ENCODE measurements at places on chromosomes 7 and 10.

DNA sequence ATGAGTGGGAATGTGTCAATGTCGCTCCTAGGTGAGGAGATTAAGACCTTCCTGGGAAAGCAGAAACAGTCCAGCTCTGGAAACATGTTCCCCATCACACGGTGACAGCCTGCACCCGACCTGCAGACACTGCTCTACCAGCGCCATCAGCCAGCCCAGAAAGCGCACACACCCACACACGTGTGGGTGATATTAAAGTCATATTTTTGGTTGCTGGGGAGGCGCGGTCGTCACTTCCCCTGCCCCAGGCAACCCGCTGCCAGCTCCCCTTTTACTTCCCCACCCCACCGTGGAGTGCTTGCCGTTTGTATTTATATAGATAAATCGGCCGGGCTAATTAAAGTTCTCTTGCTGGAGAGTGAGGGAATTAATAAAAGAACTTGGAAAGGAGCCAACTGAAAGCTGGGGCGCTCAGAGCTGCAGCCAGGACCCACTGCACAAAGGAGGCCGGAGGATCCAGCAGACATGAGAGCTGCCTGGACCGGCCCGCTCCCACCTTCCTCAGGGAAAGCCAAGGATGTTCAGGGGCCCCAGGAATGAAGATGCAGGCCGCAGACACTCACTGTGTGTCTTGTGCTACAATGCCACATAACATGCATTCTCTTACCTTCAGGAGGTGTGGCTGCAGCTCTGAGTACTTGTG is 145.2 kb upstream of the UNC5B start:
- no peaks in the 10 kb centered on the region for H3K27me3 ChIP-seq
- no peak for DNase-seq
- no peaks in the 10 kb centered on the region for H3K36me3 ChIP-seq
- H3K4me1 ChIP-seq, result no peaks in the 10 kb centered on the region
- no peak overlapping the region for H3K4me3 ChIP-seq

DNA sequence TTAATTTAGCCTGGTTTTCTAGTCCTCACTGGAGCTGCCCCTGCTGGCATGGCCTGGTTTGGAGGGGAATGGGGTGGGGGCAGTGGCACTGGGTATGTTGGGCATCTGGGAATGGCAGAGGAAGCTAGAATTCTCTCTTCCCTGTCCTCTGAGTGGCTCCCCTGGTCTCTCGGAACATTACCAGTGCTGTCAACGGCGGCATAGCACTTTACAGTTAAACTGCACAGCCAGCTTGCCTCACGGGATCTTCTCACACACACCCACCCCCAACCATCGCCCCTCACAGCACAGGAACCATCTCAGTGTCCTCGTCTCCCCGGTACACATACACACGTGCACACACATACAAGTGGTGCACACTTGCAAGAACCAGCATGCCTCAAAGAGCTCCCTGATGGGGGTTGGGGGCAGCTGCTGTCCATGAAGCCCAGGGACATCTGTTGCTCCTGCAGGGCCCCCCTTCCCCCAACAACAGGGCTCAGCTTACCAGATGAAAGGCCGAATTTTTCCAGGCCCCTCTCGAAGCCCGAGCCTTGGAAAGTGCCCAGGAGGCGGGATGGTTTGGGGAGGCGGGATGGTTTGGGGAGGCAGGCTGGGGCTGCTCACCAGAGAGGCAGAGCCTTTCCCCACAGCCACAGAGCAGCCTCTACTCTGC is 41.0 kb downstream of the TSPAN15 start:
- no peaks in the 10 kb centered on the region for H3K36me3 ChIP-seq
- DNase-seq, result no peak
- no peaks in the 10 kb centered on the region for H3K27me3 ChIP-seq
- no peak overlapping the region for H3K4me3 ChIP-seq
- H3K27ac ChIP-seq, result no peak overlapping the region

- no peaks in the 10 kb centered on the region for H3K36me3 ChIP-seq
- no peak overlapping the region for H3K4me3 ChIP-seq
- H3K4me1 ChIP-seq, result peaks cover 15% of the 10 kb centered on the region
- H3K27me3 ChIP-seq, result peaks cover 17% of the 10 kb centered on the region
- H3K27ac ChIP-seq, result no peak overlapping the region
These were observed 4.2 kb upstream of the KCP start for GRCh38 chr7:128914566-128915151.

DNA sequence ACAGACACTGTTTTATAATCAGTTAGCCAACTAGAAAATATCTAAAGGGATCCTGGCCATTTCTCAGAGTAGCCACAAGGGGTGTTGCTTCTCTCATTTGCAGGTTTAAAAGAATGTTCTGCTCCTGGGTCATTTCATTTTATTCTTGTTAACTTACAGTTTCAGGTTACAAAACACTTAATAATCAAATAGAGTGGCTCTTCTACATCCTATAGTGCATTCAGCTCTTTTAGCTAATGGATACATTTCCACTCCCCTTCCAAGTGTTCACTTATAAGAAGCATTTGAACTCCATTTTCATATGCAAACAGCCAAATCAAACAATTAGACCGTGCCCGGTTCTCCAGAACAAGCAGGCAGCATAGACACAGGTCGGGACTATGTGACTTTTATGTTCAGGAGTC is 117.5 kb downstream of the TRIL start:
- no peak for DNase-seq
- H3K4me3 ChIP-seq, result no peak overlapping the region

DNA sequence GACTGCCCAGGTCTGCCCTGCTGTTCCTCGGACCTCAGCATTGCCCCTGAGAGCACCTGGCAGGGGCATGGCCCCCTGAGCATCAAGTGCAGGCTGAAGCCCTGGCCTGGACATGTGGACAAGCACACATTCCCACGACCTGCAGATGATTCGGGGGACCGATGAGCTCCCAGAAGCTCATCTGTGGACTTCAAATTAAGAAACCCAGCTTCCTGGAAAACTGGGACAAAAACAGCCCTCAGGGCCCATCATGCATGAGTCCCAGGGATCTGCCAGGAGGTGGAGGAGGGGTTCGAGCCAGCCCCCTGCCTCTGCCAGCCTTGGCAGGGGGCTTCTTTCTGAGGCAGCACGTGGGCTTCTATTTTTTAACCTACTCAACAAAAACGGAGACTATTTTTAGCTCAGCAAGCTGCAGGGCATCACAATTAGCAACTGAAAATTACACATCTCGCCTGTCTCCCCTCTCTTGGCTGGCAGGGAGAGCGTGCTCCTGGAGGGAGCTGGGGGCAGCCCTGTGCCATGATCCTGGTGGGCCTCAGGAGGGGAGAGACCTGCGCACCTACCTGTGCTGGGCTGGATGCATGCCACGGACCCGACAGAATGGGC is 51.8 kb downstream of the RASGEF1A start:
- DNase-seq, result no peak
- no peaks in the 10 kb centered on the region for H3K27me3 ChIP-seq
- no peaks in the 10 kb centered on the region for H3K36me3 ChIP-seq
- H3K27ac ChIP-seq, result no peak overlapping the region

GRCh38 chr10:87053111-87053510 is 33.0 kb downstream of the FAM25A start:
- peaks cover 5% of the 10 kb centered on the region for H3K4me1 ChIP-seq
- no peaks in the 10 kb centered on the region for H3K27me3 ChIP-seq
- H3K4me3 ChIP-seq, result no peak overlapping the region
- H3K27ac ChIP-seq, result no peak overlapping the region
- DNase-seq, result no peak
- peaks cover 67% of the 10 kb centered on the region for H3K36me3 ChIP-seq

DNA sequence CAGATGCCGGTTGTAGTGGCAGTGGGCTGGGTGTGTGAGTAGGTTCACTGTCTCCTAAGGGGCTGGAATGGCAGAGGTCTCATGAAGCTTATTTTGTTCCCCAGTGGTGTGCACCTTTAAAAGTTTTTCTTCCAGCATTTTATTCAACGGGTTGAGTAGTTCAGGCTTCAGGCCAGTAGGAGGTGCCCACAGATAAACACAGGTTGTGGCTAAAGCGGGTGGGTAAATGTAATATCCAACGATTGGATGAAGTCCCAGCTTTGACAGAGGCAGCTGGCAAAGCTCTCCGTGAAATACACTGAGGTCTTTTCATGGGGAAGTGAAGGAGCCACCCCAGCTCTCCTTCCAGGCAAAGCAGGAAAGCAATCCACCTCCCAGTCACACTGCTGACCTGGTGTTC is 339.8 kb upstream of the LRRTM3 start:
- no peaks in the 10 kb centered on the region for H3K36me3 ChIP-seq
- no peaks in the 10 kb centered on the region for H3K27me3 ChIP-seq
- no peaks in the 10 kb centered on the region for H3K4me1 ChIP-seq
- DNase-seq, result no peak

GRCh38 chr10:598415-599170 is 90.9 kb downstream of the DIP2C start:
- H3K4me3 ChIP-seq, result no peak overlapping the region
- DNase-seq, result no peak
- no peak overlapping the region for H3K27ac ChIP-seq
- H3K27me3 ChIP-seq, result peaks cover 5% of the 10 kb centered on the region
- no peaks in the 10 kb centered on the region for H3K36me3 ChIP-seq
- H3K4me1 ChIP-seq, result no peaks in the 10 kb centered on the region

GRCh38 chr7:77184990-77185389 is 14.6 kb downstream of the FGL2 start:
- H3K4me3 ChIP-seq, result no peak overlapping the region
- no peaks in the 10 kb centered on the region for H3K4me1 ChIP-seq
- no peak for DNase-seq
- no peaks in the 10 kb centered on the region for H3K36me3 ChIP-seq
- H3K27ac ChIP-seq, result no peak overlapping the region

GRCh38 chr7:50450590-50451032 is 461 bp upstream of the FIGNL1 start:
- peaks cover 16% of the 10 kb centered on the region for H3K4me1 ChIP-seq
- peak overlapping the region; percentile 87 for H3K27ac ChIP-seq
- no peaks in the 10 kb centered on the region for H3K27me3 ChIP-seq
- H3K4me3 ChIP-seq, result peak overlapping the region; percentile 63

DNA sequence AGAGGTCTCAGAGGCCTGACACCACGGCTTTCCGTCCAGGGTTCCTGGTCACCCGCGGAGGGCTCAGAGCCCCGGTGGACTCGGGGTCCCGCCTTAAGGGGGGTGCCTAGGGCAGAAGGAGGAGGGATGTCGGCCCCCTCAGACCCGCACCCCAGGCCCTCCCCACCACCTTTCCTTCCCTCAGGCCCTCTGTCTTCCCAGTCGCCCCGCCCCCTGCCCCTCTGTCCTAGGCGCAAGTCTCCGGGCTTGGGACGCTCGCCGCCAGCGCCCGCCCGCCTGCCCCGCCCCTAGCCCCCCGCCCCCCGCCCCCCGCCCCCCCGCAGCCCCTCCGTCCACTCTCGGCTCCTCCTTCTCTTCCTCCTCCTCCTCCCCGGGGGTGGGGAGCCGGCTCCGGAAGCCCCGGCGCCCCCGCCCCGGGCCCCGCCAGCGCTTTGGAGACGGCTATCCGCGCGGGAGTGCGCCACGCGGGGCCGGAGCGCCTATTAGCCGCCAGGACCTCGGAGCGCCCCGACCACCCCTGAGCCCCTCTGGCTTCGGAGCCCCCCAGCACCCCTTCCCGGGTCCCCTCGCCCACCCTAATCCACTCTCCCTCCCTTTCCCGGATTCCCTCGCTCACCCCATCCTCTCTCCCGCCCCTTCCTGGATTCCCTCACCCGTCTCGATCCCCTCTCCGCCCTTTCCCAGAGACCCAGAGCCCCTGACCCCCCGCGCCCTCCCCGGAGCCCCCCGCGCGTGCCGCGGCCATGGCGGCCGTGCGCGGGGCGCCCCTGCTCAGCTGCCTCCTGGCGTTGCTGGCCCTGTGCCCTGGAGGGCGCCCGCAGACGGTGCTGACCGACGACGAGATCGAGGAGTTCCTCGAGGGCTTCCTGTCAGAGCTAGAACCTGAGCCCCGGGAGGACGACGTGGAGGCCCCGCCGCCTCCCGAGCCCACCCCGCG is at the start of gene AEBP1:
Gene AEBP1, plus strand, starts transcription at position 423 of the 937 bp plus-strand sequence. Its CDS starts 321 bp downstream, at position 744.
- H3K4me3 ChIP-seq, result peak within 1 kb of the TSS; percentile 30
- H3K36me3 ChIP-seq, result no peaks in the 10 kb centered on the region
- DNase-seq, result peak; percentile 51
- H3K27ac ChIP-seq, result no peak within 1 kb of the TSS
- H3K27me3 ChIP-seq, result peaks cover 4% of the 10 kb centered on the region

All from natural killer cell (primary cell).